ENCODE measurements at places on chromosomes 5 and 9. TPM values are rescaled to one million over a fixed set of nuclear protein-coding genes. Genes with fewer than 3 reads are reported as not detected.

DNA sequence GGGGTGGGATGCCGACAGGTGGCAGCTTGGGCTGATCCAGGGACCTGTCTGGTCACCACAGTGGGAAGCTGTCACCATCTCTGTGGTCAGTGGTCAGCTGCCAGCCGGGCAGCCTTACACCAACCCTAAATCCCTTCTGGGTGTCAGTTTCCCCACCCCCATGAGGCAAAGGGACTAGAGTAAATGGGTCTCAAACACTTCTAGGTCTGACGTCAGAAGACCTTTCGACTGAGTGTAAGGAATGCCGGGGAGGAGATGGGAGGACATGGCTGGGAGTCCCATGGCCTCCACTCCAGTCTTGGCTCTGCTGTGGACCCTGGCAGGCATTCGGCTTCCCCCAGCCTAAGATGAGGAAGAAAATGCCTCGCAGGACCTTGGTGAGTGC lies 40.3 kb upstream of the SLC25A51 start:
- no peaks in the 10 kb centered on the region for H3K4me1 ChIP-seq
- H3K4me3 ChIP-seq, result no peak overlapping the region

DNA sequence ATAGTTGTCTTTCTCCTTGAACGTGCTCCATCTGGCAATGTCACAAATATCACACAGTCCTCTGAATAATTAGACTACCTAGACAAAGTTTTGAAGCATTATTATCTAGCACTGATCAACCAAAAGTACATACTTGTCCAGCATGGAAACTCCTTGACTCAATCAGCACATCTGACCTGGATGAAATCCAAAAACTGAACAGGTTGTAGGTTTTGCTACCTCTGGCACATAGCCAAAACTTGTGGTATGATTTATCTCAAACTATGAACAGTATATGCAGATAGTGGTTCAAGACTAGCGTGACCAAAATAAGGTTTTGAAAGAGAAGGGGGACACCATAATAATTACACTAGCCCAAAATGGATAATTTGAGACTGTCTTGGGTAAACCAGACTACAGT lies 158.1 kb downstream of the ARRDC3 start:
- no peak overlapping the region for H3K27ac ChIP-seq
- no peak overlapping the region for H3K4me3 ChIP-seq
- H3K36me3 ChIP-seq, result no peaks in the 10 kb centered on the region
- H3K27me3 ChIP-seq, result no peaks in the 10 kb centered on the region
- no peak for DNase-seq
- no peaks in the 10 kb centered on the region for H3K4me1 ChIP-seq

DNA sequence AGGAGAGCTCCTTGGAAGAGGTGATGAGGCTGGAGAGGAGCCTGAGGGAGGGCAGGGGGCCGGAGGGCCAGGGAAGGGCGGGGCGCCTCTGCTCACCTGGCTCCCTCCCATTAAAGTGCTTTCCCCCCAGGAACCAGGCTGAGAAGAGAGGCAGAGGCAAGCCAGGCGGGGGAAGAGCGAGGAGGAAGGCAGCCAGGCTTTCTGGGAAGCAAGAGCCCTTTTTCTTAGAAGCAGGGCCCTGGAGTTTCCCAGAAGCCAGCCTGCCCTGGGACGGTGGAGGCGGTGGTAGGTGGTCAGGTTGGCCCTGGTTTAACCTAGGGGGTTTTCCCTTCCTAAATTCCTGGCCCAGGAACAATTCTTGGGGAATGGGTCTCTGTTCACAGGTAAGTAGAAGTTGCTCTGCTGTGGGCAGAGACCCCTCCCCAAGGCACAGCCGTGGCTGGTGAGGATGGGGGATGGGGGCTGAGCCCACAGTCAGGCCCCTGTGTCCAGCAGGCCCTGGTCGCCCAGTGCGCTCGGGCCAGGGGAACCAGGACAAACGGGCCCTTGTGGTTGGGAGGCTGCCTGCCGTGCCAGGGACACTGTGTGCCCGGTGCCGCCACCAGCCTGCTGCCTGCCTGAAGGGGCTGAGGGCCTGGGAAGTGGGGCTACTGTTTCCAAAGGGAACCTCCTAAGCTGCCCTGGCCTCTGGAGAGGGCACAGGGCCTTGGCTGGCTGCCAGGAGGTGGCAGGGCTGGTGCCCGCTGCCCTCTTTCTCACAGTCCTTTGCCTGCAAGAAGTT lies 16.6 kb upstream of the RALGDS start:
- H3K4me1 ChIP-seq, result peaks cover 43% of the 10 kb centered on the region
- H3K27me3 ChIP-seq, result no peaks in the 10 kb centered on the region
- H3K27ac ChIP-seq, result no peak overlapping the region
- DNase-seq, result no peak
- H3K4me3 ChIP-seq, result no peak overlapping the region

DNA sequence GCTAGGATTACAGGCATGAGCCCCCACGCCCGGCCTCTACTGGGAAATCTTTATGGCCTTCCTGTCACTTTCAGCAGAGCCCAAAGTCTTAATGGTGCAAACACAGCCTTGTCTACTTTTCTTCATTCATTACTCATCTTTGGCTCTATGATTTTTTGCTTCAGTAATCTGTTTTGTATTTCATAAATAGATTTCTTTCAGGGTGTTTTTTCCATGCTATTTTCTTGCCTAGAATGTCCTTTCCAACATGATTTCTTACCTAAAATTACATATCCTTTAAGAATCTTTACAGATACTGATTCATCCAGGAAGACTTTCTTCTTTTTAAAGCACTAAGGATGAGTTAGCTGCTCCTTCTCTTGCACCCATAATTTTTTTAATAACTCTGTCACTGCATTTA lies 213.0 kb downstream of the TAF11L14 start:
- no peak for DNase-seq
- H3K4me3 ChIP-seq, result no peak overlapping the region
- H3K36me3 ChIP-seq, result no peaks in the 10 kb centered on the region
- no peaks in the 10 kb centered on the region for H3K27me3 ChIP-seq
- H3K27ac ChIP-seq, result no peak overlapping the region

DNA sequence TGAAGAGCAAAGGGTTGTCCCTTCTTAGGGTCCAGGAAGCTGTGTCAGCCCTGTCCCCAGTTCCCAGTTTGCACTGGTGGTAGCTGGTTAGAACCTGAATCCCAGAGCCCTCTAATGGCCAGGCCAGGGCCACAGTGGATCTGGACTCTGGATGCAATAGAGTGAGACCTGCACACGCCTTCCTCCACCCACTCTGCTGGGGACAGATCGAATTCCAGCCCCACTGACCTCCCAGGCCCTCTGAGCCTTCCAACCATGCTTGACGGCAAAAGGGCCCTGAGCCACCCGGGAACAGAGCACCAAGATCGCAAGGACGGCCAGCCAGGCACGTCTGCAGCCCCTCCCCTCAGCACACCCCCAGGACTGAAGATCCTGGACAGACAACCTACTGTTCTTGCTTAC lies 23.7 kb downstream of the NAIF1 start:
- H3K27me3 ChIP-seq, result no peaks in the 10 kb centered on the region
- H3K27ac ChIP-seq, result no peak overlapping the region
- no peaks in the 10 kb centered on the region for H3K36me3 ChIP-seq
- DNase-seq, result no peak
- H3K4me1 ChIP-seq, result peaks cover 5% of the 10 kb centered on the region
- H3K4me3 ChIP-seq, result no peak overlapping the region

DNA sequence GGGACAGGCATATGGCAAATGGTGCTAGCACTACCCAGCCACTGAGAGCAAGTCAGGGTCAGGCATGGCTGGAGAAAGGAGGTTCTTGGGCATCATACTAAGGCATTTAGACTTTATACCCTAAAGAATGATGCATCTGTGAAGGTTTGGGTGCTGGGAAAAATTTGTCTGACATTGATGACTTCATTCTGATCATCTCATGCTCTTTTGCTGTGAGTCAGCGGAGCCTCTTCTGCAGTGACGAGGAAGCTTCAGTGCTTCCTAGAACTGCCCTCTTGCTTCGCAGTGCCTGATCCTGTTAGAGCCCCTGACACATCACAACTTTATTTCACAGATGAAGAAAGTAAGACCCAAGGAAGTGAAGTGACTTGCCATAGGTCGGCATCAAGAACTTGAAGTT lies 266.6 kb upstream of the GAS1 start:
- H3K4me1 ChIP-seq, result no peaks in the 10 kb centered on the region
- no peaks in the 10 kb centered on the region for H3K27me3 ChIP-seq
- H3K36me3 ChIP-seq, result no peaks in the 10 kb centered on the region

DNA sequence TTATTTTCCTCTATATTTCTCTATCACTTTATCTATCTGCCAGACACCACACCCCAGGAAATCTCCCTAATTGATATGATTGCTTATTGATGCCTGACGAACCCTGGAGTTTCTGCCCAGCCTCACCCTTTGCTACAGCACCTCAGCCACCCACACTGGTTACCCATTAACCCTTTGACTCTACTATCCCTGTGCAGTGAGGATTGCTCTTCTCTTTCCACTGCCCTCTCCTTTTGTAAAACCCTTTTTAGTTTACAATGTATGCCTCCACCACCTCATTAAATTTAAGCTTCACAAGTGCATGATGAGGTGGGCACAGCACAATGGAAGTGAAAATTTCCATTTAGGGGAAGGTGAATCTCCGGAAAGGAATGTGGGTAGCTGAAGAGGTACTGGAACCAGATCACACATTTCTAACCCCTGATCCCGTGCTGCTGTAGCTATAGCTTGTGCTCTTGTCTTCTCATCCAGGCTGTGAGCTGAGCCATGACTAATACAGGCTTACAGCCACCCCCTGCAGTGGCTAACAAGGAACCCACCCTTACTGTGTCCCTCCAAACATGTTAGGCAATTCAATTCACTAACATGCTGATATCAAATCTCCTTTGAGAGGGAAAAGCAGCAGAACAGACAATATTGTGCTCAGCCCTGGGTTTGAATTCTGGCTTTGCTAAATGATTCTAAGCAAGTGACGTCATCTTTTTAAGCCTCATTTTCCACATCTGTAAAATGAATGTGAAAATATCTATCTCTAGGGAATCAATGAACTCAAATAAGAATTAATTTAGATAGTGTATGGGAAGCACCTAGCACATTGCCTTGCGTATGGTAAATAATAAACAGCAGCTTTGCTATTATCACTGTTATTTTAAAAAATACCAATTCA lies 186.9 kb upstream of the TRIM32 start:
- H3K4me1 ChIP-seq, result peaks cover 7% of the 10 kb centered on the region
- DNase-seq, result no peak
- peaks cover 2% of the 10 kb centered on the region for H3K27me3 ChIP-seq
- H3K4me3 ChIP-seq, result no peak overlapping the region
- H3K27ac ChIP-seq, result no peak overlapping the region

GRCh38 chr9:2230362-2230761 lies 215.2 kb downstream of the SMARCA2 start:
- H3K4me3 ChIP-seq, result no peak overlapping the region
- no peaks in the 10 kb centered on the region for H3K36me3 ChIP-seq
- no peak overlapping the region for H3K27ac ChIP-seq
- H3K4me1 ChIP-seq, result peaks cover 21% of the 10 kb centered on the region

DNA sequence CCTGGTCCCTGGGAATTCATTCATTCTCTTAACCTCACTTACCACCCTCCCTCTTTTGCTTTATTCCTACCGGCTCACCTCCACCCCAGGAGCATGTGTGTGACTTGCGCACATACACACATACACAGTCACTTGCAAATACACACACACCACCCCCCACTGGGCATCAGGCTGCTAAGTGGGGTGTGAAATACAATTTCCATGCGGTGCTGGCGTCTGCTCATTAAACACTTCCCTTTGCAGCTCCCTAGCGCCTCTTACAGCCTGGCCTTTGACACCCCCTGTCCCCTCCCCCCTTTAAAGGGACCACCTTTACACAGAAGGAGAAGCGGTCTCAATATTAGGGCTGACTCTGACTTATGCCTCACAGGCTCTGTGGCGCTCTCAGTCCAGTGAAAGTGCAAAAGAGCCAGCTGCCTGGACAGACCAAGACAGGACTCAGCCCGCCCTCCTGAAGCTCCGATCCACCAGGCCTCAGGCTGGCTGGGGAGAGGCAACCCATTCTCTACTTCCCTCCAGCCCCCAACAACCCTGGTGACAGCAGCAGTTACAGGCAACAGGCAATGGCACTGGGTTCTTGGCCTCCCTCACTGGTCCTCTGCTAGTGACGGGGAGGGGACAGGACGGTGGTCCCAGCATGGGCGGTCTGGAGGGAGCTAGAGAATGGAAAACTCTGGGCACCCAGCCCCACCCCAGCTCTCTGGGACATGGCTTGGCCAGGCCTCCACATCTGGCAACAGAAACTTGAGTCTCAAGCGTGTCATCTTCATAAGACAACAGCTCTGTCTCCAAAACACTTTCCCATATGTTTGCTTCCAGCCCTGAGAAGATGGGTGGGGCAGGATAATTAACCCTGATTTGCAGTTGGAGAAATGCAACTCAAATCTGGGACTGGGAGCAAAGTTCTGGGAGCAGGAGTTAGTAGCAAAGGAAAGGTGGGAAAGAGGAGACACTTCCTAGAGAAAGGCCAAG lies 12.0 kb downstream of the ENHO start:
- no peak for DNase-seq
- no peak overlapping the region for H3K27ac ChIP-seq
- no peak overlapping the region for H3K4me3 ChIP-seq
- no peaks in the 10 kb centered on the region for H3K36me3 ChIP-seq
- no peaks in the 10 kb centered on the region for H3K4me1 ChIP-seq

- DNase-seq, result no peak
- H3K27ac ChIP-seq, result no peak overlapping the region
- H3K4me1 ChIP-seq, result no peaks in the 10 kb centered on the region
- no peaks in the 10 kb centered on the region for H3K36me3 ChIP-seq
- no peak overlapping the region for H3K4me3 ChIP-seq
These were observed 8.4 kb downstream of the TPPP start for GRCh38 chr5:684751-685216.

DNA sequence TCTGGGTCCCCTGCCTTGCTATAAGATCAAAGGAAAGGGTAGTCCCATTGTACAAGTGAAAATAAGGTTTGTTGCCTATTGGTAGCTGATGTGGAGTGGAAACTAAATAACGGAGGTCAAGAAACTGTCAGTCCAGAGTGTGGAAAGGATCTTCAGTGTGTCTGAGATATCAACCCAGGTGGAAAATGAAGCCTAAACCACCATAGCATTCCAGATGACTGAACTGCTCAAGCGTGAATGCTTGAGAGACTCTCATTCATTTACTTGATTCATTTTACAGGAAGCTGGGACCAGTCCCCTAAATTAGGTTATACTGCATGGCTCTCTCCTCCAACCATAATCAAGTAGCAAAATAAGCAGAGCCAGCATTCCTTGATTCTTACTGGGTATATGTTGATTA lies 116.0 kb upstream of the SLC28A3 start:
- no peak for DNase-seq
- no peaks in the 10 kb centered on the region for H3K27me3 ChIP-seq
- no peak overlapping the region for H3K4me3 ChIP-seq
- no peaks in the 10 kb centered on the region for H3K4me1 ChIP-seq
- H3K36me3 ChIP-seq, result no peaks in the 10 kb centered on the region

DNA sequence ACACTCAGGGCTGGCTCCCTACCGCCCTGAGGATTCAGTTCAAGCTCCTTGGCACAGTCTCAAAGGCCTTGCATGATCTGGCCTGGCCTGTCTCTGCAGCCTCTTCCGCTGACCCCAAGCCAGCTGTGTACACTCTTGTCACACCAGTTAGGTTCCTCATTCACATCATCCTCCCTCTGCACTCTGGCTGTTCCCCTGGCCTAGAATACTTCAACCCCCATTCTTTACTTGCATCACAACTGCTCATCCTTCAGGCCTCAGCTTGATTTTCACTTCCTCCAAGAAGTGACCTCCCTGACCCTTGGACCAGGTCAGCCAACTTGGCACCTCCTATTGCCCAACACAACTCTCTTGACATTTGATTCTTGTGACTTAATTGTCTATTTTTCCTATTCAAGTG lies 18.9 kb upstream of the PFDN1 start:
- no peaks in the 10 kb centered on the region for H3K27me3 ChIP-seq
- DNase-seq, result no peak

Gene C5orf58
- total RNA-seq, result not detected

Gene PCDHGB5
- total RNA-seq, result 1.8 TPM

Gene IFNK
- not detected for total RNA-seq

Gene TNFSF15
- 0.22 TPM for total RNA-seq

Gene ATP6V1G1
- 70.2 TPM for total RNA-seq
